ENCODE measurements at places on chromosomes 2 and 18.

DNA sequence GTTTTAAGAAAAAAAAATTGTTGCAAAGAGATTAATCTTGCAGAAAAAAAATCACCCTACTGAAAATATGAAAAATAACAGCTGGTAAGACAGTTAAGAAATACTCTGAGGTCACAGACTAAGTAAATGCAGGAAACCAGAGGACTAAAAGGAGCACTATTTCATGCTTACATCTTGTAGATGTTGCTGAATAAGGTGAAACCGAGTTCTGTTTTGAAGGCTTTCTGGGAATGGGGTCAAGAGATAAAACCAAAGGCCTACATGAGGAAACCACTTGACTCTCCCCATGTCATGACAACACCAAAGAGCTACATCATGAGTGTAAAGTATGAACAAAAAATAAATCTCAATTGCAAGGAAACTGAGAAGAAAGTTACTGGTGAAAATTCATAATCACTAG is 197.6 kb downstream of the LRP1B start:
- DNase-seq: no peak

DNA sequence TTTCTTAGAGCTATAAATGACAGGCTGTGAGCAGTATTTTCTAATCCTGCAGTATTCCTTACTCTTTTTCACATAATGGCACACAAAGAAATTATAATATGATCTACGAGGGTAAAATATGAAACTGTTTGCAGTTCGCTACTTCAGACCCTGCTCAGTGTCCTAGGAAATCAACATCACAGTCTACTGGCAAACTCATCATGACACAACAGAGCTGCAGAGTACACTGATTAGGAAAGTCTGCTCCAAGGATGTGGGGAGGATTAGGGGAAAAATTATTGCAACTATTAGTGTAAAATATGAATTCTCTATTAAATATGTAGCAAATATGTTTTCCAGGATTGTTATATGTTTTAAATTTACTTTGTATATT is 149.2 kb upstream of the REG3G start:
- no peak for DNase-seq

GRCh38 chr2:39881494-39881893 is 102.4 kb upstream of the THUMPD2 start:
- no peak for DNase-seq

DNA sequence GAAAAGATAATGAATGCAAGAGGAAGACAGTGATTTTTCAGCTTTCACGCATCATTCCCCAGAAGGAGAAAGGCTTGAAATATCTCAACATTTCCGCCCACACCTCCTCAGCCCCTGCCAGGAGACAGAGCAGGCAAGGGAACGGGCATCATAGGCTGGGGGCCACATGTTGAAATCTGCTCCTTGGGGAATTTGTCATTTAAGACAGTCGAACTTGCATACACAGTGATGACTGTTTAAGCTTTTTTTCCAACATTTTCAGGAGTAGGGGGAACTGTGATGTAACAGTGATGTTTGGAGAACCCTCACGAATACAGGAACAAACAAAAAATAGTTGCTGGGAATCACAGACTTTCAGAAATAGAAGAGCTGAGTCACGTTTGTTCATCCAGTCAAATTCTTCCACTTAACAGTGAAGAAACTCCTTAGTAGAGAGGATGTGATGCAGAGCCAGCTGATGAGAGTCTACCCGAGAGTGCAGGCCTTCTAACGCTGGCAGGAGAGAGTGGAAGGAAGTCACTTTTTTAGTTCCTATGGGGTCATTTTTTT is 266.8 kb downstream of the ALPK2 start:
- DNase-seq: no peak

- DNase-seq: no peak
Observed at GRCh38 chr2:1581965-1582625, 162.2 kb downstream of the PXDN start.

DNA sequence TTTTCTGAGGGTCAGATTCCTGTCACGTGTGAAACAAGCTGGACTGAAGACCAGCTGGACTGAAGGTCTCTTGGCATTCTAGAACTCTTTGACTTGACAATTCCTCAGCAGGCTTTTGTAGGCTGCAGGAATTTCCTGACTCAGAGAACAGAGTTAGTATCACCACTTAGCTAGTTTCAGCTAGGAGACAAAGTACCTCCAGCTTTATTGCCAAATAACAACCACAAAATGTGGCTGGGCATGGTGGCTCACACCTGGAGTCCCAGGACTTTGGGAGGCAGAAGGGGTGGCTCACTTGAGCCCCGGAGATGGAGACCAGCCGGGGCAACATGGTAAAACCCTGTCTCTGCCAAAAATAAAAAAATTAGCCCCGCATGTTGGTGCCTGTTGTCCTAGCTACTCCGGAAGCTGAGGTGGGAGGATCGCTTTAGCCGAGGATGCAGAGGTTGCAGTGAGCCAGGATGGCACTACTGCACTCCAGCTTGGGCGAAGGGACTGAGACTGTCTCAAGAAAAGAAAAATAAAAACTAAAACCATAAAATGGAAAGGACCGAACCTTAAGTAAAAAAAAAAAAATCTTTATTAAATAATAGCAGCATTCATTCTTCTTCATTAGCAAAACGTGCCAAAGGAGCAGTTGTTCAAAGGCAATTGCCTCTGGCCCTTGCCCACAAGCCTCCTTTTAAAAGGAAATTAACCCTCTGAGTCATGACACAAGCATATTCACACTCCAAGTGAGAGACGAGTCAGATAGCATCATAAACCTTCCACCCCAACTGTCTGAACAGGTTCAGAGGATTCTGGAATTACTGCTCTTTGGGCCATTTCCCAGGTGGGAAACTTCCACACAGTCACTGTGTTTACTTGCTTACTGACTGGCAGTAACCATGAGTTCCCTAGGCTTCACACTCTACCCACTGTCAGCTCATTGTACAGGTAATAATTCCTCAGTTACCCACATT is 88.9 kb downstream of the MYL12B start:
- DNase-seq: no peak

DNA sequence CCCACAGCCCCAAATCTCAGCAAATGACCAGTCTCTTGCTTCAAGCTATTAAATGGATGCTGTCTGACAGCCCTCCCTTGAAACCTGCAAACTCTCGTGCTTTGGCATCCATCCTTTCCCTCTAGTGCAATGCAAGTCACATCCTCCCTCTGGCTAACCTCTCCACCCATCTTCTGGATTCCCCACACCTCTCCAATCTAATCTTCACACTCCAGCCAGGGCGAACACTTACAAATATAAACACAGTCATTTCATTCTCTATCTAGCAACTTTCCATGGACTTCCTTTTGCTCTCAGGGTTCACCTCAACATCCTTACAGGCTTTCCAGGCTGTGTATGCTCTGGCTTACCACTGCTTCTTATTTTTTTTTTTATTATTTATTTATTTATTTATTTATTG is 10.1 kb upstream of the NARS1 start:
- DNase-seq: no peak

DNA sequence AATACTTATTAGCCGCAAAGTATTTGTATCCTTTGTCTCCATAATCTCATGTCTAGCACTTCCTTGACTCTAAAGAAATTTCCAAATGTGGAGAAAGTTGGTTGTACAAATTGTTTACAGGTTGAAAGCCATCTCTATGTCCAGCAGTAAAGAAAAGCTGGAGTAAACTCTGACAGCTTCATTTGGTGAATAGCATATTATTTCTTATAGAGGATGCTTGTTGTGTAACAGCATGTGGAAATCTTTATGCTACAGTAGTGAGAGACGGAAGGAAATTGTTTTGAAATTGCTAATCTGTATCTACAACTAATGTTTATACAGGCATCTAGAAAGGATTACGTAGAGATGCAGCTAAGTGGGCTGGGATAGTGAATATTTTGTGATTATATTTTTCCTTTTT is 78.5 kb downstream of the UGGT1 start:
- no peak for DNase-seq

DNA sequence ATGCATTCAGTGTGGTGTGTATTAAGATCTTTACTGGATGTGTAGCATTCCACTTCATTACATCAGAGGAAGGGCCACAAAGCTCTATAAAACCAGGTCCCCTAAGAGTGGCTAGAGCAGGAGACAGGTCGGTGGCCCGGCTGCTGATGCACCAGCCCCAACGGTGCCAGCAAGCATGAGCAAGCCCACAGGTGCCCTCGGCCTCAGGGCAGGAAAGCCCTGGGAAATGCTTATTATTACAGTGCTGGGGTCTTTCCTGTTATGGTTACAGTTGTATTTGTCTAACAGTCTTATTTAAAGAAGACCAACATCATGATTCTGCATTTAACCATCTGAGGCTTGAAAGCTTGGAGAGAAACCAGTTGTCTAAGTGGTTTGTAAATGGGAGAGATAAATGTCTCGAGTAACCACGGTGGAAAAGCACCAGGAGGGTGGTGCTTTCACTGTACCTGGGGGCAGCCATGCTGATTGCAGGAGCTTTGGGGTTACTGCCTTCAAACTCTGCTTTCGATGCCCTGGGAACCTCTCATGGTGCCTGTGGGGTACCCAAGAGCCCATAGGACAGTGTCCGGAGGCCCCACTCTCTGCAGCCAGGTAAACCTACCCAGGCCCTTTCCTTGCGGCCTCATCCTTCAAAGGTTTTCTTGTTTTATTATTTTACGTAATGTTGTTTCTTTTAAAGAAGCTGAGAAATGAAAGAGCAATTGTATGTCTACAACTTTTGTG is 133.1 kb downstream of the SH3RF3 start:
- no peak for DNase-seq

- no peak for DNase-seq
Observed at GRCh38 chr2:30109856-30110255, 37.0 kb upstream of the YPEL5 start.

DNA sequence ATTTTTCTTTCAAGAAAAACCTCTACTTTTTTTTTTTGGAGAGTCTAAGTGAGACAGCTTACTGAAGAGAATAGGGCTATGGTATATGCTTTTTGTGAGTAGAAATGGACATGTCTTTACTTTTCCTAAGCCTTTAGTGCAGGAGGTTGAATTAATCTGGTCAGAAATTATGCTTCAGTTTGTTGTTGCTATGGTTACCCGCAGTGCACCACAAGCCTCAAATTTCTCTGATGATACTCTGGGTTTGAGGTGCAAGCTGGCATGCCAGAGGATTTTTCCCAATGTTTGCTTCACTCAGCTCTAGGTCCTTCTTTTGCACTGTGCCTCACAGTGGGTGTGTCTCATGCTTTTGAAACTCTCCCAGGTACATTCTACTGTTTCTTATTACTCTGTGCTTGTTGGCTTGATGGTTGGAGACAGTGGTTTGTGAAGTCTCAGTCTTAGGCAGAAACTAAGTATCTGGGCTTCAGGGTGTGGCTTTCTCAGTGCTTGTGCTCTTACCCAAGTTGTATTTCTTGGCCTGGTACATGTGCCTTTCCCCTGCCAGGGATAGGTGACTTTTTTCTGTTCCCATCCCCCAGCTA is 278.3 kb downstream of the RBM43 start:
- DNase-seq: no peak

GRCh38 chr2:124050833-124051497 is 25.9 kb downstream of the CNTNAP5 start:
- DNase-seq: no peak

GRCh38 chr2:208175840-208176153 is 12.4 kb upstream of the CRYGA start:
- no peak for DNase-seq

GRCh38 chr2:28153851-28154250 is 238.8 kb upstream of the FOSL2 start:
- DNase-seq: no peak

- no peak for DNase-seq
Observed at GRCh38 chr2:182300608-182301007, 126.2 kb downstream of the PDE1A start.

- DNase-seq: no peak
Observed at GRCh38 chr2:47535073-47535472, 132.1 kb downstream of the MSH2 start.

- no peak for DNase-seq
Observed at GRCh38 chr2:152134488-152135280, 35.8 kb upstream of the CACNB4 start.

DNA sequence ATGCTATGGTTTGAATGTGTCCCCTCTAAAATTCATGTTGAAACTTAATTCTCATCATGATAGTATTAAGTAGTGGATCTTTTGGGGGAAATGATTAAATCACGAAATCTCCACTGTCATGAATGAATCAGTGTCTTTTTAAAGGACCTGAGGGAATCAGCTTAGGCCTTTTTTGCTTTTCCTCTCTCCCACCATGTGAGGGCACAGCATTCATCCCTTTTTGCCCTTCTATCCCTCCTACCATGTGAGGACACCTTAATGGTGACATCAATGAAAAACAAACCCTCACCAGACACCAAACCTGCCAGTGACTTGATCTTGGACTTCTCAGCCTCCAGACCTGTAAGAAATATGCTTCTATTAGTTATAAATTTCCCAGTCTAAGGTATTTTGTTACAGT is 247.1 kb upstream of the UBE2E3 start:
- DNase-seq: no peak

DNA sequence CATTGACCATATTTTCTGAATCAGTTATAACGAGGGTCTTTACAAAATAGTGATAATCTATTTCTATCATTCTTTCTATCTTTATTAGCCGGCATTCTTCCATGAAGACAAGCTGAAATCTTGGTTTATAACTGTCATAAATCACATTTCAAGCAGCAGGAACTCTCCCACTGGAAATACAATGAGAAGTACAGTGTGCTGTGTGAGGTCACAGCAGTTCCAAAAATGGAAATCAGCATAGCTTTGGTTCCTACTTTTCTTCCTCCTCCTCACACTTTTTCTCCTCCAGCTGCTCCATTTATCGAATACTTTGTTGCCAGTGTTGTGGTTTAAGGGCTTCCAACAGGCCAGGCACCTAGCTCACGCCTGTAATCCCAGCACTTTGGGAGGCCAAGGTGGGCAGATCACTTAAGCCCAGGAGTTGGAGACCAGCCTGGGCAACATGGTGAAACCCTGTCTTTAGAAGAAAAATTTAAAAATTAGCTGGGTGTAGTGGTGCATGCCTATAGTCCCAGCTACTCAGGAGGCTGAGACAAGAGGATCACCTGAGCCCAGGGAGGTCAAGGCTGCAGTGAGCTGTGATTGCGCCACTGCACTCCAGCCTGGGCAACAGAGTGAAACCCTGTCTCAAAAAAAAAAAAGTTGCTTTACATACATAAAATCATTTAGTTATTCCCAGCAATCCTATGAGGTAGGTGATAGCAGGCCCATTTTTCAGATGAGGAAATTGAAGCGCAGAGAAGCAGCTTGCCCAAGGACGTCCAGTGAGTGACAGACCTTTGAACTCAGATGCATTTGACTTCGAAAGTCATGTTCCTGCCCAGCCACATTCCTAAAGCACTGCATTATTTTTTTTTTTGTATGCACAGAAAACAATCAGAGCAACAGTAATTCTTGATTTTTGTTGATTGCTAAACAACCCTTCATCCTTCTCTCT is 34.0 kb upstream of the GPR55 start:
- no peak for DNase-seq

DNA sequence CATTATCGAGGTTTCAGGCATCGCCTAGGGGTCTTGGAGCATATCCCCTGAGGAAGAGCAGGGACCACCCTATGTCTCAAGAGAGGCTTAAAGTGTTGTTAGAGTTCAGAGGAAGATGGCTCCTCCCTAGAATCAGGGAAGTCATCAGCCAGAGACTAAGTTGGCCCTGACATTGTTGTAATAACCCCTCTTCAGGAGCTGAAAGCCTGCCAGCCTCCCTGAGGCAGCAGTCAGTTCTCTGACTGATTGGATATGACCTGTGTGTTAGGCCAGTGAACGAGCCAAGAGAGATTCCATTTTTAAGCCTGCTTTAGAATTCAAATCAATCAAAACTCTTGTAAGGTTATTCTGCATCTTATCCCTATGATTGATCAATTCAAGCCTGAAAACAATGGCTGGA is 34.9 kb downstream of the ARHGAP28 start:
- DNase-seq: no peak

GRCh38 chr2:57552885-57553284 is 493.7 kb upstream of the VRK2 start:
- no peak for DNase-seq
